ENCODE measurements at places on chromosomes 6 and 20.

DNA sequence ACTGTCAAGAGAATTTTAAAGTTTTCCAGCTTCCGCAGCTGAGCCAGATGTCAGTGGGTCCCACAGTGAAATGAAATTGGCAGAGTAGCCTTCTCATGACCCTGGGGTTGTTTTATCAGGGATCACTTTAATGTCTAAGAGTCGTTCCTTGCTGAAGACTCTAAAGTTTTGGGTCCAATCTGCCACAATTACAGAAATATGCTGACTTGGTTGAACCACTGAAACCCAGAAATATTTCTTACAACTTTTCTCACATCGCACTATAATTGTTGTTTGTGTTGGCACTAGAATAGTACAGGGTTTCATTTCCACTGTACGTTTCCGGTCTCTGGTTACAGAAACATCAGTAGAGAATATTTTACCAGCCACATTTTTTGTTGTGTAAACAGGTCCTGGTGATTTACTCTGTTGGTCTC lies 109.0 kb downstream of the HMGCLL1 start:
- DNase-seq = no peak

GRCh38 chr6:20564269-20564668 lies 30.0 kb downstream of the CDKAL1 start:
- DNase-seq = no peak

GRCh38 chr6:44332585-44332984 lies 9.9 kb upstream of the SPATS1 start:
- DNase-seq = no peak

- no peak for DNase-seq
Observed at GRCh38 chr6:36079601-36080000, 50.7 kb upstream of the MAPK13 start.

GRCh38 chr20:17783671-17784070 lies 83.9 kb downstream of the BANF2 start:
- no peak for DNase-seq

DNA sequence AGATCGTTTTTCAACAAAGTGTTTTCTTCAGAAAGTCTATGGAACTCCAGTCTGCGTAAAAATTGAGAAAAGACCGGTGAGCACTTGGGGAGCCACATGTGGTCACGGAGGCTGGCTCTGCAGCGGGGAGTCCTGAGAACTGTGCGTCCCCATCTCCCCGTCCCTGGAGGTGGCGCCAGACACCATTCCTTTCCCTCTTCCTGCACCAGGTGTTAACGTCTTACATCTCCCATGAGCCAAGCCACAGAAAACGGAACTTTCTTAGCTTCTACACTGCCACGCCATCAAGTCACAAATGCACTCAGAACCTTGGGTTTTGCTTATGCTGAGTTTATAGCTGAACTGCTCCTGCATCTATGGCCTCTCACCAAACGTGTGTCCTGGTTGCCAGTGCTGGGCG lies 62.6 kb downstream of the GINS1 start:
- no peak for DNase-seq

DNA sequence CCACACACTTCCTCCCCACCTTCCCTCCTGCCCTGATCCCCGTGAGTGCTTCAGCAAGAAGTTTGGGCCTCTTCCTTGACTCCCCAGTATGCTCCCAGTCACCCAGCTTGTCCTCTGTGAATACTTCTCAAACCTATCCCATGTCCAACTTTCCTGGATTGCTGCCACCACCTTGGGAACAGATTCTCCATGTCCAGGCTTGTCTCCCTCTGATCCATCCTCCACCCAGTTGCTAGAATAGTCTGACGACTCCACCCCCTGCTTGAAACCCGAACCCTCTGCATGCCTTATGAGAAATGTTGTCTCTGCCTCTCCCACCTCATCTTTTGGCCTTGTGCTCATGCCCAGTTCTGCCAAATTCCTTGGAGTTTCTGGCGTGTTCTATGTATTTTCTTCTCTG lies 108.0 kb downstream of the PPP1R14C start:
- DNase-seq = no peak

DNA sequence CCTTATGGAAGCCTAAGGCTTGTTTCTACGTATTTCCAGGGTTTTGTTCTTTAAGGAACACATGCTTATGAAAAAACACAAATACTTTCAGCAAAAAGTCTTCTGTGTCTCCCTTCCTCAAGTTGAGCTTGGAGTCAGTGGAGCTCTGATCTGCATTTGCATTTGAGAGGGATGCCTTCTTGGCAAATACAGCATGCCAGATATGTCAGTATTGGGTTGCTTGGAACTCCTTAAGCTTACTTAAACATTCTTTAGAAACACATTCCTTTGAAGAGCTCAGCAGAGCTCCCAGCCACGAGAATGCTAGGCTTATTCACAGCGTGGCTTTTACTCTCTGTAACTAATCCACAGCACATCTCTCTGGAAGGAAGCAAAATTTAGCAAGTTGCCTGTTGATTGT lies 68.3 kb downstream of the ANKRD6 start:
- no peak for DNase-seq

- DNase-seq = no peak
Observed at GRCh38 chr6:166955121-166955864, 1.1 kb downstream of the RNASET2 start.

DNA sequence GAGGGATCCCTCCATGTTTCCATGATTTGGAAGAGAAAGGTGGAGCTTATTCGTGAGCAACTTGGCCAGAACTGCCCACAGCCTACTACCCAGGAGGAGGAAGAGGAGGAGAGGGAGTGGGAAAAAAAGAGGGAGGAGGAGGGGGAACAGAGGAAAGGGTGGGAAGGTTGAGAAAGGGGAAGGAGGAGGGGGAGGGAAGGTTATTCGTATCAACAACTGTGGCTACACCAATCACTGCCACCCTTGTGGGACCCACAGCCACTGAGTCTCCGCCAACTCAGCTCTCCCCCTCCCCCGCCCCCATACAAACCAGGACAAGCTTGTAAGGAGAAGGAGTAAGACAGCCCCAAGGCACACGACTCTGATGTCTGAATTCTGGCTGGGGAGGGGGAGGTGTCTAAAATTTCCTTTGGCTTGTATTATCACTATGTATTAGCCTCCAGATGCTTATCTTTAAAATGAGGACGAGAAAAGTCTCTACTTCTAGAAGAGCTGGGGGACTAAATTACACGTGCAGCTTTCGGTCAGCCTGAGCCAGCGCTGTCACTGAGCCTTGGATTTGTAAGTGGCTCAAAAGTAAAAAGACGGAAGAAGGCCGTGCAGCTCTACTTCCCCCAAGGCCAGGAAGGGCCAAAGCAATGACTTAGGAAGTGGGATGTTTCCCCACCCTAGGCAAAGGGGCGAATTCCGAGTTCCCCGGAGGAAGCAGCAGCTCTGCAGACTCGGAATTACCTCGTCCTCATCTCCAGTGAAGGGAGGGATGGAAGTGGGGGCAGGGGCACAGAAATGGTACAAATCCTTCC lies 1.0 kb downstream of the FKBP1A start:
- no peak for DNase-seq

- DNase-seq = no peak
Observed at GRCh38 chr6:15351631-15352030, 105.8 kb downstream of the JARID2 start.

GRCh38 chr6:134123666-134124208 lies 71.3 kb upstream of the SLC2A12 start:
- DNase-seq = no peak

- no peak for DNase-seq
Observed at GRCh38 chr20:12906361-12906760, 102.4 kb upstream of the SPTLC3 start.

GRCh38 chr20:11714886-11715285 lies 202.8 kb upstream of the BTBD3 start:
- DNase-seq = no peak

DNA sequence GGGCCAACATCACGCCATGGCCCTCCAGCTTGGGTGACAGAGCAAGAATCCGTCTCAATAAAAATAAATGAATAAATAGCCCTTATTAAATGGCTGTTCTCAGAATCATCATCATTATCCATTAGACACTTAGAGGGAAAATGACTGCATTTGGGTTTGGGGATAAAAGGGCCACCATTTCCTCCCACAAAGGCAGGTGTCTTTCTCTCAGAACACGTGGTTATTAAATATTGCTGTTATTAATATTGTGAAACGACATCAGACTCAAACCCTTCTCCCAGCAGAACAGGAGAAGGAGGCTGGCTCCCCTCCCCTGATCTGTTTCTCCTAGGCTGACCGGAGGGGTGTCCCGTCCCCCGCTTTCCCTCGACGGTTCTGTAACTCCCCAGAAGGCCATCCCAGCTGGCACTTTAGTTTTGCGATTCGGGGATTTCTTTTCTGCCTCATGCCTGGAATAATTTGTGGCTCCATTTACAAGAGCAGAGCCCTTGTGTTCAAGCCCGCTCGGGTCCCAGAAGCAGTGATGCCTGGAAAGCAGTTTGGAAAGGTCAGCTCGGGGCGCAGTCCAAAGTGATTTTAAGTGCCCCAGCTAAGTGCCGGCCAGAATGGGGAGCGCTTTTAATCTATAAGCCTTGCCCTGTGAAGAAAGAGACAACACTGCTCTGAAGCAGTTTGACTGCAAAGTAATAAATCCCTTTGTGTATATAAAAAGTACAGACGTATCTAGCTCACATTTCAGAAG lies 41.9 kb downstream of the EYA2 start:
- no peak for DNase-seq

GRCh38 chr6:168218785-168219566 lies 100.6 kb downstream of the DACT2 start:
- no peak for DNase-seq

- no peak for DNase-seq
Observed at GRCh38 chr6:13304101-13304500, 24.2 kb downstream of the TBC1D7 start.

DNA sequence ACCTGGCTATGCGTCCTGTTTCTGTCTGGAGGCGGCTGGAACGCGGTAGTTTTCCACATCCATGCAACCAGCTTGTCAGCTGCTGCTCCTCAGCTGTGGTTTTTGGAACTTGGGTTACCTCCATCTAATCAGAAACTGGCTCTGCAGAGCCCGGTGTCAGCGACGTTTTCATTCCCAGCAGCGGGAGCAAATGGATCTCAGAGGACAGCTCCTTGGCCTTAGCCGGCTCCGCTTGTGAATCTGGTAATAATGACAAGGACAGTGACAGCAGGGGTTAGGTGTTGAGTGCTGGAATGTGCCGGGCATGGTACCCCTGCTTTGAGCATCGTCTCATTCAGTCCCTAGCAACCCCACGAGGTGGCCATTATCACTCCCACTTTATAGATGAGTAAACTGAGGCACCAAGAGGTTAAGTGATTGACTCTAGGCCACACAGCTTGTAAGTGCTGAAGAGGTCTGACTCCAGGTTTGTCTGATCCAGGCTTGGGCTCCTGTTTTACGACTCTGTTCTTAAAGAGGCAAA lies 1.3 kb downstream of the SLCO4A1 start:
- DNase-seq = no peak

- DNase-seq = no peak
Observed at GRCh38 chr6:35089935-35090505, 51.1 kb downstream of the TCP11 start.

DNA sequence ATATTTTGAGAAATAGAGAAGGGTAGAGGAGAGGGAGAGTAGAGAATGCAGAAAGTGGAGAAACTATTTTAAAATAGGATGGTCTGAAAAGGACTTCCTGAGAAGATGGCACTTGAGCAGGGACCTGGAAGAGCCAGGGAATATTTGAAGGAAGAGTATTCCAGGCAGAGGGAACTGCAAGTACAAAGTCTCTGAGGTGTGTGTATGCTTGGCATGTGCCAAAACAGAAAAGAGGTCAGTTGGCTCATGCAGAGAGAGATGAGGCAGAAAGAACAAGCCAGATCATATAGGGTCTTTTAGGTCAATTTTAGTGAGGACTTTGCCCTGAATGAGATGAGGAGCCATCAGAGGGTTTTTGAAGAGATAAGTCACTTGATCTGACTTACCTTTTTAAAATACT lies 145.9 kb downstream of the FLRT3 start:
- no peak for DNase-seq

DNA sequence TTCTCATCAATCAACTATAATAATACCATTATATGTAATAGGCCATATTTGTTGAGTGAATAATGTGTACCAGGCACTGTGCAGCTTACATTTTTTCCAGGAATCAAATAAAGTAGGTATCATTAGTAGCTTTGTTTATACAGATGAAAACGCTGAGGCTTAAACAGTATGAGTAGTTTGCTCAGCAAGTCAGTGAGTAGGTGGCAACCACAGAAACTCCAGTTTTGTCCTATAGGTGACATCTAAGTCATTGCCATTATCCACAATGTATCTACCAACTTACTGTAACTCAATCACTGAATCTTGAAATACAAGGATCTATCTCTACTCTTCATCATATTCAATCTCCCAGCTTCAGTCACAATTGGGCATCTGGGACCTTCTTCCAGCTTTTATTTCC lies 29.8 kb upstream of the TPBG start:
- no peak for DNase-seq

DNA sequence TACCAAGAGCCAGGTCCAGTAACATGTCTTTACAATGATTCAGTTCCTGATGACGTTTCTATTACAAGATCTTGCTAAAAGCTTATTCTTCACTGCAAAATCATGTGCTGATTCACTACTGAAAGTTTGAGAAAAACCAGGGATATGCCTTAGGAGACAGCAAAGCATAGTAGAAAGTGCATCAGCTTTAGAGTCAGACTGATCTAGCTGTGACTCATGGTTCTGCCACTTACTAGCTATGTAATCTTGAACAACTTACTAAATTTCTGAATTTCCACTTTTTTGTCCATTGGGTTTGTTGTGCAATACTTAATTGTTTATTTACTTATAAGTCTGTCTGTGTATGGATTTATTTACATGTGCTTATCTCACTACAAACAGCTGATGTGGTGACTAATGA lies 198.5 kb upstream of the RSPO3 start:
- DNase-seq = no peak

DNA sequence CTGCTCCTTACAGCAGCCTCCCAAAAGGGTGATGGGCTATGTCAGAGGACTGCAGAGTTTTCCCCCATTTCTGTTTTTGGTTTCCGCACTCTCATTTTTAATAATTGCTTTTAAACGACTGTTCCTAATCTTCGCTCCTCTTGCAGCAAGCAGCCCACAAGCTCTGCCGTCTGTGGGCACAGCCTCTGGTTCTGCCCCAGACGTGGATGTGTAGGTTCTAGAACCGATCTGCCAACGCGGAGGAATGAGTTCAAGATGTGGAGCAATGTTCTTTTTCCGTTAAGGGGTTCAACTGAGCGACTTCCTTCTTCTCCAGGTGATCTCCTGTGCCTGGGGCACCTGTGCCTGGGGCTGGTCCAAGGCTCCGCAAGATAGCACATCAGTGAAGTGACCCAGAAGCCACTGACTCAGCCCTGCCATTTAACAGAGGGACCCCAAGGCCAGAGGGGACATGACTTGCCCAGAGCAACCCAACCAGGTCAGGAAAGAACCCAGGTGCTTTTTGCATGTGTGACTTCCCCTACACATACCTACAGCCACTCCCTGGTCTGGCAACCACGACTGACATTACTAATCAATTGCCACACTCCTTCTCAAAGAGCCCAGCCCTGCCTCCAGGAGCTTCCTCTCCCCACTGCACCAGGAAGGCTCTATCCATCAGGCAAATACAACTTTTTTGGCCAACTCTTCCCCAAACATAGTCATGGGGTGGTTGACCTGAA lies 22.7 kb downstream of the PMEPA1 start:
- no peak for DNase-seq

DNA sequence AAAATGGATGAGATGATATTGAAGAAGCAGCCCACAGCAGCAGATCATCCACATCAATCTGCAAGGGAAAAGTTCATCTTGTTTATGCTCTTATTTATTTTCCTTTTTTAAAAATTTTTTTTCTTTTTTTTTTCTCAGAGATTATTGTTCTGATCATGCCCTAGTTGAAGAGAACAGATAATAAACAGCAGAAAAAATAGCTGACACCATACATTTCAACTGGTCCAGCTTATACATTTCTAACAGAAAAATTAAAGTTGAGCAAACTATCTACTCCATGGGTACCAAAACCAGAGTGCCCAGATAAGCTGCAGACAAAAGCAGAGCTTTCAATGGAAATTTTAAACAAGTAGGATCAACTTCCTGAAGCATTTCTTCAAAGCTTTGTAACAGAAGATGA lies 9.3 kb downstream of the KIAA0319 start:
- DNase-seq = no peak
